ENCODE measurements at places on chromosomes 7 and 10. TPM values are rescaled to one million over a fixed set of nuclear protein-coding genes. Genes with fewer than 3 reads are reported as not detected.
A peak's percentile ranks its signal among the peaks of the same experiment; 100 is the strongest.

The GPNMB gene
- 24.9 TPM for polyA plus RNA-seq

The LEP gene
- polyA plus RNA-seq, result not detected

GRCh38 chr7:56483861-56484550, 367.8 kb upstream of the NUPR2 start:
- peak; percentile 21 for DNase-seq

DNA sequence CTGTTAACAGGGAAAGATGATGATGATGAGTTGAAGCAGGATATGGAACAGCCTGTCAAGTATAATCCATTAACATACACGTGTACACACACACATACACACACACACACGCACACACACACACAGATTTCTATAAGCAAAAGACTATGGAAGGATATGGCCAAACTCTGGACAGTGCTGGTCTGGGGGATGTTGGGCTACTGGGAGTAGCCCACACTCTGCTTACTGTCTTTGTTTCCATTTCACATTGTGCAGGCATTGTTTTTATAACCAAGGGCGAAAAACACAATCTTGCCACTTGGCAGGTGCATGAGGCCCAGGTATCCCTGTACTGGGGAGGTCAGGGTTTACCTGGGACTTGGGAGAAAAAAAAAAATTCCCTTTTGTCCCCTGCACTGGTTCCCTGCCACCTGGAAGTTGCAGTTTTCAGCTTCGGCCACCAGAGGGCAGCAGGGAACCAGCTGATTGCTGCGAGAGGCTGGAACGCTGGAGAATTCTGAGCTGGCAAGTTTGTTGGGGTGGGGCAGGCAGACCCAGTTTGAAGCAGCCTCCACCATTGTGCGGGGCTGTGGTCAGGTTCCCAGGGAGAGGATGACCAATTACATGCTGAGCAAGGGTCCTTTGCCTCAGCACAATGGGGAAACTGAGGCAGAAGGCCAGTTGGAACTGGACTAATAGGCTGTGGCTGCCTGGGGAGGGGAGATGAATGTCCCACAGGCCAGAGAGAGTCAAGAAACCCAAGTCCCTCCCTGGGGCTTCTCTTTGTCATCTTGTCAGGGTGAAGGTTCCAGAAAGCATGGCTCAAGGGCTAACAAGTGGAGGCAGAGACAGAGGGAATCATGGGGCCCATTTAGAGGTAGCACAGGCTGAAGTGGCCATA, 27.3 kb downstream of the PPIF start:
- peak; percentile 84 for DNase-seq

GRCh38 chr10:108003061-108003460, 838.6 kb upstream of the SORCS1 start:
- DNase-seq, result no peak

GRCh38 chr7:2309889-2310331, 4.3 kb downstream of the SNX8 start:
- no peak for DNase-seq

- DNase-seq, result no peak
Measured at GRCh38 chr10:73871295-73872189, 2.8 kb downstream of the CAMK2G start.

GRCh38 chr10:105042906-105043552, 401.9 kb downstream of the SORCS3 start:
- DNase-seq, result no peak

GRCh38 chr10:60197206-60197605, 192.5 kb downstream of the ANK3 start:
- DNase-seq, result no peak

DNA sequence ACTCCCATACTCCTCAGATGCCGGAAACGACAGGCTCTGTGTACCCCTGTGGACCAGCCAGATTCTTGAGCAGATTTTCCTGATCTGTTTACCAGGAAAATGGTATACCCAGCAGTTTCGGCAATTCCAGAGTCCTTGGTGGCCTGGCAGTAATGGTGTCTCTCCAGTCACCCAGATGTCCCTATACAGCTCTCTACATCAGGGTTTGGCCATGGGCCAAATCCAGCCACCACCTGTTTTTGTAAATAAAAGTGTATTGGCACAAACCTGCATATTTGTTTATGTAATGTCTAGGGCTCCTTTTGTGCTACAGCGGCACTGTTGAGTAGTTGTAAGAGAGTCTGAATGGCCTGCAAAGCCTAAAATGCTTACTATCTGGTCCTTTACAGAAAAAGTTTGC, 491.3 kb downstream of the RPS24 start:
- no peak for DNase-seq

All from SK-N-SH (cell line).